Peyer's patch (tissue), 4 donors: ENCODE measurements at places on chromosomes 1 and 21. TPM values are rescaled to one million over a fixed set of nuclear protein-coding genes. Genes with fewer than 3 reads are reported as not detected.

TMEM82 gene
- total RNA-seq: 2.5 TPM

- H3K27ac ChIP-seq: no peak overlapping the region
- H3K4me3 ChIP-seq: no peak overlapping the region
- no peak for DNase-seq
Observed at GRCh38 chr1:226491093-226491850, 57.3 kb upstream of the STUM start.

GRCh38 chr1:217449370-217449769 is 181.5 kb downstream of the GPATCH2 start:
- no peak overlapping the region for H3K27ac ChIP-seq
- DNase-seq: no peak
- H3K4me3 ChIP-seq: no peak overlapping the region
- H3K4me1 ChIP-seq: no peaks in the 10 kb centered on the region

DNA sequence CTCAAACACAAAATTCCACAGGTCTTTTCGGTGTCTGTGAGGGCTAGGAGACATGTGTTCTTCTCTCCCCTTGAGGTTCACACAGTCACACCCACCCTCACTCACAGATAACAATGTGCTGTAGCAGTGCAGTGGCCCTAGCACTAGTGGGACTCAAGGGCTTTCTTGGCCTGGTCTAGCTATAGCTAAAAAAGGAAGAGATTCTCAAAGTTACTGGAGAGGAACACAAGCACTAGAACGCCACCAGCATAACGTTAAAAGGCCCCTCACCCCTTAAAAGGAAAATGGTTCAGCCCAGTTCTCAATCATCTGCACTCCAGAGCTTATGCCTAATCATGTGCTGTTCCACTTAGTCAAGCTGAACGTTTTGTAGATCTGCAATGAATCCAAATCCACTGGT is 39.5 kb downstream of the RGS8 start:
- DNase-seq: no peak
- no peaks in the 10 kb centered on the region for H3K27me3 ChIP-seq
- no peak overlapping the region for H3K27ac ChIP-seq
- no peaks in the 10 kb centered on the region for H3K4me1 ChIP-seq
- H3K4me3 ChIP-seq: no peak overlapping the region
